ENCODE measurements at places on chromosomes 5 and 9. TPM values are rescaled to one million over a fixed set of nuclear protein-coding genes. Genes with fewer than 3 reads are reported as not detected.

Gene SH3TC2
- total RNA-seq: 0.65 TPM

Gene LCN9
- total RNA-seq: not detected

Gene RASGRF2
- 8.0 TPM for total RNA-seq

Gene STPG3
- not detected for total RNA-seq

Gene GKAP1
- total RNA-seq: 1.3 TPM

Gene TMOD1
- 0.57 TPM for total RNA-seq

Gene SLC36A2
- not detected for total RNA-seq

Gene CDH6
- total RNA-seq: 40.0 TPM

Gene TUSC1
- total RNA-seq: 5.0 TPM

Gene LECT2
- not detected for total RNA-seq

Gene ZDHHC11B
- total RNA-seq: 0.09 TPM

Gene FAM169A
- total RNA-seq: 0.09 TPM

Gene LHFPL2
- total RNA-seq: 104 TPM

Gene SPAAR
- 0.18 TPM for total RNA-seq

Gene C9orf152
- not detected for total RNA-seq

Gene ACTBL2
- 1.1 TPM for total RNA-seq

Gene GRAMD2B
- total RNA-seq: 21.5 TPM

Gene AFAP1L1
- total RNA-seq: 2.4 TPM

Gene NANS
- 102 TPM for total RNA-seq

Gene ATG10
- total RNA-seq: 10.8 TPM

Gene SEMA5A
- 5.3 TPM for total RNA-seq

Gene DAPK1
- 23.8 TPM for total RNA-seq

Gene ORM2
- total RNA-seq: not detected

Gene CMYA5
- 1.3 TPM for total RNA-seq

Gene CDH10
- total RNA-seq: 1.7 TPM

Gene C9
- total RNA-seq: 0.18 TPM

Gene CARD6
- 7.0 TPM for total RNA-seq

Gene ZNF883
- 1.2 TPM for total RNA-seq

Gene QRFP
- not detected for total RNA-seq

Gene SLC25A2
- 0.18 TPM for total RNA-seq

Gene MARCOL
- 8.3 TPM for total RNA-seq

Gene ELOVL7
- total RNA-seq: 0.09 TPM

Gene TRIM41
- 15.9 TPM for total RNA-seq

Gene PCDHB9
- 0.09 TPM for total RNA-seq

Gene PDLIM4
- total RNA-seq: 53.3 TPM

Gene SLC6A7
- not detected for total RNA-seq

Gene BRD9
- total RNA-seq: 45.2 TPM

Gene SLF1
- 3.6 TPM for total RNA-seq

Gene SPINK5
- total RNA-seq: under 0.01 TPM

Gene HBEGF
- 1.2 TPM for total RNA-seq

Gene PCDHA13
- total RNA-seq: under 0.01 TPM

Gene KIF20A
- total RNA-seq: 8.8 TPM

Gene ADGRD2
- not detected for total RNA-seq

Gene PCDHGA1
- 1.1 TPM for total RNA-seq

Gene HARS1
- 62.9 TPM for total RNA-seq
